ENCODE measurements at places on chromosomes 16 and 17.
A peak's percentile ranks its signal among the peaks of the same experiment; 100 is the strongest.

- DNase-seq, result no peak
These were observed 3.8 kb downstream of the UBE2O start for GRCh38 chr17:76449126-76449525.

GRCh38 chr16:72427783-72428331 lies 255.9 kb upstream of the PMFBP1 start:
- no peak for DNase-seq

DNA sequence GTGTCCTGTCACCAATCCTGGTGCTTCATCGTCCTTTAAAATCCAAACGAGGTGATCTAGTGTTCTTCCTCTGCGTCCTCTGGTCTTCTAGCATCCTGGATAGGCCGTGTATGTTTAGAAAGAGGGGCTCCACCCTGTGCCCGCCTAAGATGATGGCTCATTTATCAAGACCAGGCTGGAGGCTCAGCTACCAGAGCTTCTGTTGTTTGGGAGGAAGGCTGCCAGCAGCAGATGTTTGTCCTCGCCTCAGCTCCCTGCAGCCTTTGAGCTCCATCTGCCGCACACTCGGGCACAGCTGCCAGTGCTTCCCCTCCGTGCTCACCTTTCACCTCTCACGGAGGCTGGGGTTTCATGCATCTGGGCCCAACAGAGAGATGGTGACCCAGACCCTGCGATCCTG lies 954.7 kb upstream of the RBFOX1 start:
- DNase-seq, result no peak

- DNase-seq, result no peak
These were observed 37.4 kb downstream of the CLUAP1 start for GRCh38 chr16:3538222-3538621.

DNA sequence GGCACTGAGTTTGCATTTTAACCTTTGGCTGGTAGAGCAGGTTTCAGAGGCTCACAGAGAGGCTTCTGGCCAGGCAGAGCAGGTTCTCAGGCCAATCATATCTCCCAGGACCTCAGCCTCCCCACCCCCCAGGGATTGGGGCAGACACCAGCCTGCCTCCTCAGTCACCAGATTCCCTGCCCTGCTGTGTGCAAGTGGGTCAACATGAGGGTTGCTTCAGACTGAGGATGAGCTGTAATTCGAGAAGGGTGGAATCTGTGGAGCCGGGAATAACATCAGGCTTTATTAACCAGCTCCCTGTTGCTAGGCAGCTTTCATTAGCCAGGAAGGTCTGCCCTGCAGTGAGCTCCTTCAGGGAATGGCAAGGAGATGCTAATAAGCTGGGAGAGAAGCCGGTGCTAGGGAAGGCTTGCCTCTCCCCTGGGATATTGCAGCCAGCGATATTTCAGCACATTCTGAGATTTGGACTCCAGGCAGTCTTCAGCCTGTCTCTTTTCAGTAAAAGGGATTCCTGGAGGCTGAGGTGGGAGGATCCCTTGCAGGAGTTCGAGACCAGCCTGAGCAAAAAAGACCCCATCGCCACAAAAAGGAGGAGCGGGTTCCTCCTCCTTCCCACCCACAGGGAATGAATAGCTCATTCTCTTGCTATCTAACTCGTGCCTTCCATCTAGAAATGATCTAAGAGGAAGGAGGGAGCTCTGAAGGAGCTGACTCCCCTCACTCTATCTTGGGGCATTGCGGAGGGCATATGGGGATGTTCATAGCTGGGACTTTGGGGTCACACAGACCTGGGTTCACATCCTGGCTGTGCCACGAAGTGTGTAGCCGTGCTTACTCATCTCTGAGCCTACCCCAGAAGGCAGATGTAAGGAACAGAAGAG lies 10.7 kb downstream of the SGSM2 start:
- DNase-seq, result peak; percentile 70

DNA sequence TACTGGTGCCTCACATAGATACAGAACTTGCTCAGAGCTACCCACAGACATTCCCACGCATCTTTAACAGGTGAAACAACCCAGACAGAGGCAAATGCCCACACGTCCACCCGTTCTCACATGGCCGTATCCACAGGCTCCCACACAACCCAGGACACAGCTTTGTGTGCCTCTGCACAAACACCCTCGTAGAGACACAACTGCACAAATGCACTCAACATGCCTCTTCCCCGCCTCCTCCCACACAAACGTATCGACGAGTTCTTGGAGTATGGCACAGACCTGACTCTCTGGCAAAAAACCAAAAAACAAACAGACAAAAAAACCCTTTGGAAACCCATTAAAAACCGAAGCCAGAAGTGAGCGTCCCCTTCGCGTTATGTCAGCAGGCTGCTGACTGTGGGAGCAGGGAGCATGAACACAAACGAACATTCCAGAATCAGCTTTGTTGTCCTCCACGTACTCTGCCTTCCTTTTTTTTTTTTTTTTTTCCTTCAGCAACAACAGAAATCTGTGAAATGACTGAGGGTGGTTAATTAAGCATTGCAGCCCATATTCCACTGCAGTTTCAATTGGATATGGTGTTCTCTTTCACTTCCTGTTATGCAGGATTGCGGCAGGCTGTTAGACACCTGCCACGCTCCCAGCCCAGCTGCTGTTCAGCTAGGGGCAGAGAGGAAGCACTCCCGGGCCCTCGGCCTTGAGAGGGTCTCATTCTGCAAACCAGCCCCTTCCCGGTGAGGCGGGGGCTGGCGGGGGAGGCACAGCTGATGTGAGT lies 313.7 kb downstream of the MAF start:
- no peak for DNase-seq

GRCh38 chr16:28237754-28238357 lies 26.1 kb upstream of the XPO6 start:
- DNase-seq, result no peak

- DNase-seq, result peak; percentile 41
These were observed 61.0 kb downstream of the TNRC6C start for GRCh38 chr17:78019367-78019975.

- no peak for DNase-seq
These were observed 47.4 kb downstream of the AXIN2 start for GRCh38 chr17:65514082-65514481.

- DNase-seq, result no peak
These were observed 68.7 kb downstream of the TTC19 start for GRCh38 chr17:16068323-16068722.

DNA sequence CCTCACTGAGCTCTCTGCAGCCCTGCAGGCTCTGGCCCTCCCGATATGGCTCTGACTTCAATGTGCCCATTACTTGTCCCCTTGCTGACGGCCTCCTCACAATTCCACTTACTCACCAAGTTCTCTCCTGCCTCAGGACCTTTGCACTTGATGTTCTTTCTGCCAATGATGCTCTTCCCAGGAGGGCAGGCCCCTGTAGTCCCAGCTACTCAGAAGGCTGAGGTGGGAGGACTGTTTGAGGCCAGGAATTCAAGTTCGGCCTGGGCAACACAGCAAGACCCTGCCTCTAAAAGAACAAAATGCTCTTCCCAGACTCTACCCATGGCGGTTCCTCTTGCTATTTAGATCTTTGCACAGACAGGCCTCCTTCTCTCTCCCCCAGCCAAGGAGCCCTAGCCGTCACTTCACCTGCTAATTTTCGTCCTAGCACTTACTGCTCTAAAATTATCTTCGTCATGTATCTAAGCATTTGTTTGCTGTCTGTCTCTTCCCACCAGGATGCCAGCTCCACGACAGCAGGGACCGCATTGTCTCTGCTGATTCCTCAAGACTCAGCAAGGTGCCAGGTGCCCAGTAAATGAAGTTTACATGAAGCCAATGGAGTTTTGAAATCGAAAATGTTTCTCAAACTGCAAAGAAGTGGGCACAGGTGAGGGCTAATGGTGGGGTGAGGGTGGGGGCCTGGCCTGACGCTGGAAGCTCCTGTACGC lies 626 bp upstream of the RAI1 start:
- no peak for DNase-seq

DNA sequence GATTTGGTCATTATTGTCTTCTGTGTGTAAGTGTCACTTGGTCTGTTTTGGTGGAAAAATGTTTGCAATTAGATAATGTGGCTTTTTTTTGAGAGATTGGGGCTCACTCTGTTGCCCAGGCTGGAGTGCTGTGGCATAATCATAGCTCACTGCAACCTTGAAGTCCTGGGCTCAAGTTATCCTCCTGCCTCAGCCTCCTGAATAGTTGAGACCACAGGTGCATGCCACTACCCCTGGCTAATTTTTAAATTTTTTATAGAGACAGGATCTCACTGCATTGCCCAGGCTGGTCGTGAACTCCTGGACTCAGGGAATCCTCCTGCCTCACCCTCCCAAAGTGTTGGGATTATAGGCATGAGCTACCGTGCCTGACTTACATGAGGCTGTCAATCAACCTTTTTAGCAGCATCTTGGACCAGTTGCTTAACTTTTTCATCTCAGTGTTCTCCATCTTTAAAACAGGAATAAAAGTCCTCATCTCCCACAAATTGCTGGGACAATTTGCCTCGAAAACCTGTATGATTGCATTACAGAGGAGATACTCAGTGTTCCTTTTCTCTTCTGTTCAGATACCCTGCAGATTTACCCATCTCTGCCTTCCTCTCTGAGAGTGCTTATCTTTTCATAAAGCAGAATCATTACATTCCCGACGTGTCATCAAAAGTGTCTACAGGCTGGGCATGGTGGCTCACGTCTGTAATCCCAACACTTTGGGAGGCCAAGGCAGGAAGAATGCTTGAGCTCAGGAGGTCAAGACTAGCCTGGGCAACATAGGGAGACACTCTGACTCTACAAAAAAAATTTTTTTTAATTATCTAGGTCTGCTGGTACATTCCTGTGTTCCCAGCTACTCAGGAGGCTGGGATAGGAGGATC lies 19.1 kb downstream of the ACSF2 start:
- DNase-seq, result no peak

- no peak for DNase-seq
These were observed 56.6 kb downstream of the NCOR1 start for GRCh38 chr17:16158714-16159113.

DNA sequence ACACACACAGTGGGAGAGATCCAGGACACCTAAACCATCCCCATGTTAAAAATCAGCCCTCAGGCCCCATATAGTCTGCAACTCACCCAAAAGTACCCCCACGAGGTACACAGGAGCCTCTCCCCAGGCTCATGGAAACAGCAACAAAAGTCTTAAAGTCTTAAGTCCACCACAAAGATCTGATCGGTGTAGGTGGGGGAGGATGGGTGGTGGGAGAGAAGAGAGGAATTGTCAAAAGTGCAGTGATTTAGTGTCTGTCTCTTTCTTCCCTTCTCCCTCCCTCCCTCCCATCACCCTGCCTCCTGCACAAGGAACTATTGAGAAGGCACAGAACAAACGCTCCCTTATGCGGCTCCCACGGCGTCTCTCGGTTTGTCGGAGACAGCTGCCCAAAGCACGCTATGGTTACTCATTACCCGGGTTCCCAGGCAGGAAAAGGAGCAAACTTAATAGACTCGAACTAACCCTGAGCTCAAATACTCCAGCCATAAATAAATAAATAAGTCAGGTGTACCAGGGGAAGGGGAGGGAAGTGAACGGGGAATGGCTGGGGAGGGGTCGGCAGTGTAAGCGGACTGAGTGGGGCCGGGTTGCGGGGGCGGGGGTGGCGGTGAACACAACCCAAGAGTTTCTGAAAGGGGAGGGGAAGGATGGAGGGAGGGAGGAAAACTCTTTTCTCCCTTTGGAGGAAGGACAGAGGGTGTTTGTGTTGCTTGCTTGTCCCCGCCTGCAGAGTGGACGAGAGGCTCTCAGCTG lies 477.4 kb downstream of the SLC39A11 start:
- DNase-seq, result peak; percentile 92

DNA sequence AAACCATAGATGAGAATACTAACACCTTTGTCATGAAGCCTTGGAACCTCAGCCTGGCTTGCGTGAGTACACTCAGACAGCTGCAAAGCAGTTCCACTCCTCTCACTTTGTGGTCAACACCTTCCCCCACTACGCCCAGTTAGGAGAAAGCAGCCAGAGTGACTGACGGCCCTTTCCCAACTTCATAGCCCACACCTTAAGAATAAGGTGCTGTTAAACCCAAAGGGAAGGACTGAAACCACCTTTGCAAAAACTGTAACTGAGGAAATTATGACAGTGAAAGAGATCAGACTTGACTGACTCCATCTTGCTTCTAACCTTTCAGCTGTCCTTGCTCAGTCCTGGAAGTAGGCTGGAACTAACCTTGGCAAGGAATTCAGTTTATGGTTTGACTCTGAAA lies 13.7 kb downstream of the N4BP1 start:
- no peak for DNase-seq

GRCh38 chr17:73096866-73097265 lies 4.4 kb upstream of the SLC39A11 start:
- DNase-seq, result no peak

- no peak for DNase-seq
These were observed 47.4 kb upstream of the NUDT7 start for GRCh38 chr16:77674888-77675287.

DNA sequence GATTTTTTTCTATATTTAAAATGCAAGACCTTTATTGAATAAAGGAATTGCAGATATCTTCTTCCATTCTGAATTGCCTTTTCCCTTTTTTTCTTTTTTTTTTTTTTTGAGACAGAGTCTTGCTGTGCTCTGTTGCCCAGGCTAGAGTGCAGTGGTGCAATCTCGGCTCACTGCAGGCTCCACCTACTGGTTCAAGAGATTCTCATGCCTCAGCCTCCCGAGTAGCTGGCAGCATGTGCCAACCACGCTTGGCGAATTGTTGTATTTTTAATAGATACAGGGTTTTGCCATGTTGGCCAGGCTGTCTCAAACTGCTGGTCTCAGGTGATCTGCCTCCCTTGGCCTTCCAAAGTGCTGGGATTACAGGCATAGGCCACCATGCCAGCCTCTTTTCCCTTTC lies 151.5 kb downstream of the CEP112 start:
- DNase-seq, result no peak

DNA sequence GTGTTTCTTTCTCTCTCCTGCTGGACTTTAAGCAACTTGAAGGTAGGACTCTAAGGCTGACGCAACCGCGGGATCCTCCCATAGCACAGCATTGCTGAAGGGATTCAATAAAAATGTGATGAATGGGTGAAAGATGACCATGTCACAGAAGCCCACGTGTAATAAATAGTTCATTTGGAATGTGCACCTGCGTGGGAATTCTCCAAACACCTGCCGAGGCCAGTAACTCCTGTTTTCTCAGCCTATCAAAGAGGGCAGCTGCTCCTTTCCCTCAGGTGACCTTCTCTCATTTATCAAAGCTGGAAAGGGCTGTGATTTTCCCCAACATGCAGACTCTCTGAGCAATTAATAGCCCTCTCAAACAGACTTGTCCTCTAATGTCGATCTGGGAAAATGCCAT lies 235.7 kb downstream of the STX8 start:
- DNase-seq, result no peak

- DNase-seq, result peak; percentile 31
These were observed 16.0 kb downstream of the CEP112 start for GRCh38 chr17:66175892-66176291.

- DNase-seq, result no peak
These were observed 40.2 kb downstream of the ARL4D start for GRCh38 chr17:43439041-43439440.
